ENCODE measurements at places on chromosomes 1 and 21.
A peak's percentile ranks its signal among the peaks of the same experiment; 100 is the strongest.

DNA sequence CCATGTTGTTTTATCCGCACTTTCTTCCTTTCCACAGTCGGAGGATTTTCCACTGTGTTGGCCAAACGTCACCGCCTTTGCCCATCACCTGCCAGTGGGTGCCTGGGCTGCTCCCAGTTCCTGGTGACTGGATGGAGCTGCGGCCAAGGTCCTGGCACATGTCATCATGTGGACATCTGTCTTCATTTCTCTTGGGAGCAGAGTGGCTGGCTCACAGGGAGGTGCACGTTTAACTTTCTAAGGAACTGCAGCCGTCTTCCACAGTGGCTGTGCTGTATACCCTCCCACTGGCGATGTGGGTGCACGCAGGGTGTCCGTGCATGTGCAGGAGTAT lies 19.5 kb upstream of the RNF223 start:
- no peak for DNase-seq

- no peak for DNase-seq
Measured at GRCh38 chr1:109060707-109061106, 15.1 kb downstream of the TAF13 start.

DNA sequence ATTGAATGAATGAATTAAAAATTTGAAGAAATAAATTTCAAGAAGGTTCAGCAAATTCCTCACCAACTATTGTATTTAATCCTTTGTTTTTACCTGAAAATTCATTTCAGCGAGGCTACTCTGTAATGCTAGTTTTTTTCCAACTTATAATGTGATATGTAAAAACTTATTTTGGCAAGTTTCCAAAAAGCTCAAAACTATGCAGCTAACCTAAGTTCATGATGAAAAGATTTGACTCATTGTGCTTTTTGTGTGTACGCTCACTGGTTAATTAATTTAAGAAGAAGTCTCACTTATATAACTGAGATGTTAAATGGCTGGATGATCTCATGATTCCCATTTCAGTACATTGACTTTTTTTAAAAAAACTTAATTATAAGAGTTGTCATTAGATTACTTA lies 196.0 kb upstream of the SAMSN1 start:
- DNase-seq, result no peak

- DNase-seq, result no peak
Measured at GRCh38 chr1:45353685-45354084, 13.4 kb upstream of the MUTYH start.

- no peak for DNase-seq
Measured at GRCh38 chr1:226134170-226135058, 52.1 kb downstream of the ACBD3 start.

GRCh38 chr21:37711836-37712568 lies 204.3 kb downstream of the KCNJ6 start:
- DNase-seq, result peak; percentile 30

DNA sequence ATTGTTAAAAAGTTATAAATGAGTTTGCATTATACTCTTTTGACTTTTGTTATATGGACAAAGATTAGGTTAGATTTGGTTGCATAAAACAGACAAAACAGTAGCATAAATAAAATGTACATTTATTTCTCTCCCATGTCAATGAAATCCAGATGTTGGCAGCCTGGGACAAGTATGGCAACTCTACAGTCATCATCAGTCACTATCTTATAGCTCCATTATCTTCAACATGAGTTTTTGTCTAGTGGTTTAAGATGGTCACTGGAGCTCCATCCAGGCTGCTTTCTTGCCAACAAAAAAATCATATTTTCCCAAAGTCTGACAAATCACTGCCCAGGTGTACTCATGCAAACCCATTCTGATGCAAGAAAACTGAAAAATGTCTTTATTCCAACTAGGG lies 83.8 kb downstream of the CD58 start:
- DNase-seq, result no peak

DNA sequence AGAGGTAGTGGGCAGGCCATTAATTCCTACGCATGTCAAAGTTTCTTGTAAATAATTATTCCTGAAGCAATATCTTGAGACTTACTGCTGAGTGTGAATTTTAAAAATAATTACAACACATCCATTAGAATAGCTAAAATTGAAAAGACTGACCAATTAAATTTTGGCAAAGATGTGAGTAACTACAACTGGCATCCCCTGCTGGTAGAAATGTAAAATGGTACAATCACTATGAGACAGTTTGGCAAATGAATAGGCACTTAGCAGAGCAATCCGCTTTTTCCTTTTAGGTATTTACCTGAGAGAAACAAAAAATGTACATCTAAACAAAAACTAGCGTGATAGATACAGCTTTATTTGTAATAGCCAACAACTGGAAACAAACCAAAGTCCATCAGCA lies 798.9 kb downstream of the BRINP3 start:
- no peak for DNase-seq

DNA sequence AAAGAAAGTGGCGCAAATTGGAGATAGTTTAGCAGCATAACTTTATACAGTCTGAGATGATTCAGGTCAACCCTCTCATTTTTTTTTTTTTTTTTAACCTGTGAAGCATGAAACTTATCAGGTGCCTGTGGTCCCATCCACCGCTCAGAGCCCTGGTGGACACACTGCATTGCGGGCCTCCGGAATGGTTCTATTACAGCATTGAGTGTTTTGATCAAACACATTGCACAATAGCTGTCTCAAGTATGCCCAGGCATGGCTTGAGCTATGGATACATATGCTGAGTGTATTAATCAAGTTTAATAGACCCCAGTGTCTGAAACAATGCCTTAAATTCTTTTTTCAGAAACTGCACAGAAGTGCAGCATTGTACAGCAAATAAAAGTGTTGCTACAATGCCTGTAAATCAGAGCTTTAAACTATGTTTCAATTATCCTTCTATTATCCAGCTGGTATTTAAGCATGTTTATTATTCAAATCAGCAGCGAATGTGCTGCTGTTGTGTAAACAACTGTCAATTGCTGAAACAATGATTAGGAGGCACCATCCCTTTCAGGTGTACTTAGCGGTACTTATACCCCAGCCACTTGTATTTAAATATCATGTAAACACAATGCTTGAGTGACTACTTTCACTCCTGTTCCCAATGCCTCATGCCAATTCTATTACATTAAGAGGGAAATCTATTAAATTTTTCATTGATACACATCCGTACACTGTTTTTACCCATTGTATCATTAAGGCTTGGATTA lies 456.6 kb downstream of the RPS6KC1 start:
- no peak for DNase-seq

- peak; percentile 46 for DNase-seq
Measured at GRCh38 chr1:184419350-184420161, 32.7 kb downstream of the C1orf21 start.

- no peak for DNase-seq
Measured at GRCh38 chr1:198677027-198677426, 38.2 kb downstream of the PTPRC start.

Measured in AG04450 (cell line).